ENCODE measurements at places on chromosomes 6 and 20. TPM values are rescaled to one million over a fixed set of nuclear protein-coding genes. Genes with fewer than 3 reads are reported as not detected.

DNA sequence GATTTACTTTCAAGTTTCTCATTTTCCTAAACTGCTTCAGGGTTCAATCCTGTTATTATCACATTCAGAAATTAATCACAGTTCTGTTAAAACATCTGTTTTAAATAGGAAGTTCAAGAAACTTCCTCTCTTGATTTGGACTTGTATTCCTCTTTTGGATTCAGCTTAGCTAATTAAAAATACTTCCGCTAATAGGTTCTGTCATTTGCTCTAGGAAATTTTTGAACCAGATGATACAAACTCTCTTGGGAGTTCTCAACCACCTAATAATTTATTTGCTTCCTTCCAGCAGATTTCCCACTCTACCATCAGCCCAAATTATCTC lies 15.9 kb upstream of the TMEM30A start:
- H3K27me3 ChIP-seq: no peaks in the 10 kb centered on the region
- no peak overlapping the region for H3K27ac ChIP-seq
- H3K36me3 ChIP-seq: no peaks in the 10 kb centered on the region
- no peak overlapping the region for H3K4me3 ChIP-seq
- no peaks in the 10 kb centered on the region for H3K4me1 ChIP-seq

DNA sequence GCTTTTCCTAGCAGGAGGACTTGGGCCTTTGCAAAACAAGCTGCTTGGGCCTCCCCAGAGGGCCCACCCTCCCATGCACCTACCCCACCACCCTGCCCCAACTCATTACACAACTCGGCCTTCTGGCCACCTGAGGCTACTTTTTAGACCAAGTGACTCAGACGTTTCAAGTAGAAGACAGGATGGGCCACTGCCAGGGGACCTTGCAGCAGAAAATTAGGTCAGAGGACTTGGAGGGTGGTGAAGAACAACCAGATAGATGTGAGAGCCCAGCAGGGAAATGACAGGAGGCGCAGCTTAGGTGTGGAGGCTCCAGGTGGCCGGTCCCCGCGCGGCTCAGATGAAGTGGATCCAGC lies 1.4 kb downstream of the PPP1R3D start:
- H3K27ac ChIP-seq: peak overlapping the region; percentile 98
- H3K4me1 ChIP-seq: peaks cover 8% of the 10 kb centered on the region
- no peaks in the 10 kb centered on the region for H3K36me3 ChIP-seq
- H3K27me3 ChIP-seq: no peaks in the 10 kb centered on the region
- DNase-seq: no peak
- H3K4me3 ChIP-seq: peak overlapping the region; percentile 79

DNA sequence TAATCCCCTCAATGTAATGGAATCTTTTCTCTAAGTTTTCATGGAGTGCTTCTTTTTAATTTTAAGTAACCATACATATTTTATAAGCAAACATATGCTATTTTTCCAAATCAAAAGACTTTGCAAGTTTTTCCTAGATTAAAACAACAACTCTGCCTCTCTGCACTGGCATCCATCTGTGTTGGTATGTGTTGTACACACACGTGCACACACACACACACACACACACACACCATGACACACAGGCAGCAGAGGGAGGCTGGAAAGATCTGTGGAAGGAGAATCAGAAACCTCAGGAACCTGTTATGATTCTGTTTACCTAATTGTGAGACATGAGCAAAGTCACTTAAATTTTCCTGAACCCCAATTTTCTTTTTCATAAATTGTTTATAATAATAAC lies 295.0 kb upstream of the PRDM1 start:
- H3K27ac ChIP-seq: no peak overlapping the region
- DNase-seq: no peak
- H3K4me3 ChIP-seq: no peak overlapping the region
- H3K36me3 ChIP-seq: no peaks in the 10 kb centered on the region

DNA sequence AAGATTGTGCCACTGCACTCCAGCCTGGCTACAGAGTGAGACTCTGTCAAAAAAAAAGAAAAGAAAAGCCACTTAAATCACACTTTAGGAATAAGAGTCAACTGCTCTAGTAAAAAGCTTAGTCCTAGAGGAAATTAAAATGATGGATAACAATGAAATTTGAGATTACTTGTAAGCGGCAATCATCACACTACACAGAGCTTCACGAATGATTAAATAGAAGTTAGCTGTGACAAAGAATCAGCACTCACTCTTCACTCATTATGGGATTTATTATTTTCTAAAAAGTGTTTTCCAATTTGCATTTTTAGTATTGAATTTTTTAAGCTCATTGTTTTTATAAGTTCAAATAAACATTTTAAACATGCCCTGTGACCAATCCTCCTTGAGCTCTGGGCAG lies 718.0 kb downstream of the UTRN start:
- H3K4me3 ChIP-seq: no peak overlapping the region
- H3K36me3 ChIP-seq: no peaks in the 10 kb centered on the region
- H3K27ac ChIP-seq: no peak overlapping the region
- no peaks in the 10 kb centered on the region for H3K27me3 ChIP-seq
- DNase-seq: no peak

Gene MLN
- not detected for total RNA-seq

Gene OR2J3
- total RNA-seq: not detected
